Omental fat pad (tissue), 4 donors: ENCODE measurements at places on chromosomes 7 and 10. TPM values are rescaled to one million over a fixed set of nuclear protein-coding genes. Genes with fewer than 3 reads are reported as not detected.

NUTM2B gene
- total RNA-seq, result 0.19 TPM

ANLN gene
- 10.2 TPM for total RNA-seq

SPDYE2 gene
- not detected for total RNA-seq

ATRNL1 gene
- total RNA-seq, result 19.0 TPM

EVX1 gene
- not detected for total RNA-seq

VDAC2 gene
- 132 TPM for total RNA-seq

ARMC3 gene
- not detected for total RNA-seq

FOXP2 gene
- total RNA-seq, result 16.7 TPM

PNLIP gene
- total RNA-seq, result 1.1 TPM

PTPRE gene
- total RNA-seq, result 60.6 TPM

SEMA4G gene
- total RNA-seq, result 0.72 TPM

PNLIPRP2 gene
- total RNA-seq, result not detected
